GM23338 (cell line): ENCODE measurements at places on chromosomes 1 and 21.

DNA sequence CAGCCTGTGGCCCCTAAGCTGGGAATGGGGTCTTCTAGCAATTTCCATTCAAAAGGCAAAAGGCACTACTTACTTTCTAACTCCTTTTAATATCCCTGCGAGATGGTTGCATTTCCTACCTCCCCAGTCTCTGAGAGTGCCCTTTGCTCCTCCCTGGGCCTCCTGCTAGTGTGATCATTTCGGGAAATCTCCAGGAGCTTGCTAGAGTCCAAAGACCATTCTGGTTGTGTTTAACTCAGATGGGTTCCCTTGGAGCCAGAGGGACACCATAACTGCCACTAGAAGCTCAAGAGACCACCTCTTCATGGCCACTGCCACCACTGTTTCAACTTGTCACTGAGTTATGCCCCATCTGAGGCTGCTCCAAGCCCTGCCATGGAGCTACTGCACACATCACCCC, 34.4 kb upstream of the CYP4B1 start:
- no peak for DNase-seq

DNA sequence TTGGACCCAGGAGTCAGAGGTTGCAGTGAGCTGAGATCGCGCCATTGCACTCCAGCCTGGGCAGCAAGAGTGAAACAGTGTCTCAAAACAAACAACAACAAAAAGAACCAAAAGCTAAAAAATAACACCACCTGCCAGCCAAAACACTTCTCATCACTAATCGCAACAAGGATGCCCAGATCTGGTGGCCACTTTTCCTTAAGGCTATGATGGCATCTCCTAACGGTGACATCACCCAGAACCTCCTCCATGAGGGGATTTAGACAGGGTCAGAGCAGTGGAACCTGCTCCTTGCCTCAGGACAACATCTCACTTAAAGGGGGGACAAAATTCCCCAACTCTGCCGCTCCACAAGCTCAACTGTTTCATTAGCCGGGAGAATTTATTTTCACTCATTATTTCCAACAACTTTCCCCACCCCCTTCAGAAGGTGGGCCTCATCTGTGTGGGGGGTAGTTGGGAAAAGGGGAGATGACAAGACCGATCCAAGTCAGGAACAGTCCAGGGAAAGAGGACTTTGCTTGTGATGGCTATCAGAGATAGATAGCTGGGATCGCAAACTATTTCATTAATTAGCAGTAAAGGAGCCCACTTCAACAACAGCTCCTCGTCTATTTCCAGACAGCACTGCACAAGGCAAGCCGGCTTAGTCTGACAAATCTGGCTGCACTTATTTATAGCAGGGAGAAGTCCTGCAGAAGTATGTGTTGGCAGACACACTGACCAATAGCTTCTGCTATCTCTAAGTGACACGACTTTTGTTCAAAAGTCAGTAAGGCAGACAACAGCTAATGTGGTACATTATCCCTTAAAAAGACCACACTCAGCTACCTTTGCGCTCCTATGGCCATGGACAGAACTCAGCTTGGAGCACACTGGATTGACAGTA, 2.6 kb downstream of the PABPC4 start:
- no peak for DNase-seq

DNA sequence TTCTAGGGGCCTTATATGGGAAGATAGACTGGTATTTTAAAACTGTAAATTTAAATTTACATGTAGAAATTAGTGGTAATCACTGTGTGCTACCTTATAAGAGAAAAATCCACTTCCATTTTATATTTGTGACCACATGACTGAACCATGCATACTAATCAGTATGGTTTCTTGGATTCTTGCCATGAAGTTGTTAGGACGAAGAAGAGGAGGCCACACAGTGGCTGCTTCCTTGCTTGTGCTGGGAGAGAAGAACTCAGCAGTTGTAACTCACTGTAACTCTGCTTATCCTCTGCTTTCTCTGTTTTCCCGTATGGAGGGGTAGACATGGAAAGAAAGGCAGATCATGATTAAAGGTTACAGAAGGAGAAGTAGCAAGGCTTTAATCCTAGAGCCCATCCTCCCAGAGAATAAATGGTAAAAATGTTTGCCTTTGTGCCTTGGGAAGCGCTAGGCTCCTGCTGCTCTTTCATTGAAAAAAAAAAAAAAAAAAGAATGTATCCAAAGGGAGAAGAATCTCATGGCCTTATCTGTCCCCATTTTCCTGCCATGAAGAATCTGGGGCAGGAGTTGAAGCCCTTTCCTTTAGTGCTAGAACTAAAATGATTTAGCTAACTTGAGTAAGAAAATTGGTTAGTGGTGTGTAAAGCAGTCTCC, 32.4 kb downstream of the KCTD3 start:
- peak; percentile 17 for DNase-seq

DNA sequence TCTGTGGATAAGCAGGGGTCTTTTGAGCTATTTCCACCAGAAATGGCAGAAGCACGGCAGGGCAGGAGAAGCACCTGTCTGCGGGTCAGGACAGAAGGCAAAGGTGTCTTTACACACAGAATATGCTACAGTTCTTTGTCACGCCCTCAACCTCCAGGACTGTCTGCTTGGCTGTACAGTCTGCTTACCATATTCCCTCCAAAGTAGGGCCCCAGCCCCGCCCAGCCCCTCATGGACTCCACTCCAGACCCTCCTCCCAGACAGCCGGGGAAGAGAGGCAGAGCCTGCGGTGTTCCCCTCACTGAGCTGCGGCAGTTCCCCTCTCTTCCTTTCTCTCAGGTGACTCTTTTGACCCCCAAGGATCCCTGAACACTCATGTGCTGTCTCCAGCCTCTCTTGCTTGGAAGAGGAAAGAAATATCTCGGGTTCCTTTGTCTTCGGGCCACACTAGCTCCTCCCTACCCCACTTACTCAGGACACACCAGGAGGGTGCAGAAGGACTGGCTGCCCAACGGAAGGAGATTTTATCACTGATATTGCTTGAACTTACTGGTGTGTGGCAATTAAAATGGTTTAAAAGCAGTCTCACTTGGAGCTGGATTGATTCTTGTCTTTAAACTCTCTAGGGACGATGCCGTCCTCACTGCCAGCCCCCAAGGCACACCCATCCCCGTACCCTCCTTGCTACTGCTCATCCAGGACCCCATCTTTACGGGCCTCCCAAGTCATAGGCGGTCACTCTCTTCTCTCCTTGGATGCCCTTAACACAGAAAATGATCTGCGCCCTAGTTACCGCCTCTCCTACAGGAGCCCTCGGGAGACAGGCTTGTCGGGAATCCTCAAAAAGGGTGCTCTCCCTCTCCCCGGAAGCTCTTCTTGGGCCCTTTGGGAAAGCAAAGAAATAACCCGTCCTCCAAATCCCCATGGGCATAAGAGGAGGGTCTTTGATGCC, 169.7 kb downstream of the TOMM20 start:
- no peak for DNase-seq

- peak; percentile 76 for DNase-seq
Observed at GRCh38 chr1:60886793-60887331, 195.5 kb upstream of the NFIA start.

DNA sequence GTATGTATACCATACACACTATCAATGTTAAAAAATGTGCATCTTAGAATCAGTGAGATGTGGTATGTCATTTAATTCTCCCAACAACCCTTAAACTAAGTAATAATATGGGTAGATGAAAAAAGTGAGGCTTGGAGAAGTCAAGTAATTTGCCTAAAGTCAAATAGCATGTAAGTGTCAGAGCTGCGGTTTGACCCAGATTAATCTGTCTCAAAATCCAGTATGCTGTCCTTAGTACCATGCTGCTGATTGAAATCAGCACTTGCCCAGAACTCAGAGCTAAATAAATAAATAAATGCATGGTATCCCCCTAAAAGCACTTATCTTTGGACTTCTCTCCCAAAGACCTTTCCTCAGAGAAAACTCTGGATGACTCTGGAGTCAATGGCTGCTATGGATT, 16.7 kb downstream of the BCL9 start:
- DNase-seq: no peak

- DNase-seq: no peak
Observed at GRCh38 chr1:64631346-64632034, 113.4 kb upstream of the RAVER2 start.

DNA sequence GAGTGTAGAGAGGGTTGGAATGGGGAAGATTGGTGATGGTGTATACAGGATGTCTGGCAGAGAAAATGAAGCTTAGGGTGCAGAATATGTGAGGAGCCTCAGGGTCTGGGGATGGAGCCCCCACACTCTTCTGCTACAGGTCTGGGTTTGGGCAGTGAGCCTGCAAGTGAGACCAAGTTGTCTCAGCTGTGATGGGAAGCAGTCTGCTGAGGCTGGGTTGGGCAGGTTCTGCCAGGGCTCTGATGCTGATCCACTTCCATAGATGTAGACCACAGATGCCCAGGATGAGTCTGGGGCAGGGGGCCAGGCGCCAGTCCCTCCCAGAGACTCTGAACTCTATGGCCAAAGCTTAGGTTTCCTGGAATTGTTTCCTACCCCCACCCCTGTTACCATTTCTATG, 516.9 kb downstream of the PTPRU start:
- no peak for DNase-seq
